ENCODE measurements at places on chromosomes 1 and 21. TPM values are rescaled to one million over a fixed set of nuclear protein-coding genes. Genes with fewer than 3 reads are reported as not detected.

- peaks cover 25% of the 10 kb centered on the region for H3K4me1 ChIP-seq
- H3K4me3 ChIP-seq: peak overlapping the region; percentile 49
- H3K36me3 ChIP-seq: no peaks in the 10 kb centered on the region
- H3K27me3 ChIP-seq: no peaks in the 10 kb centered on the region
- peak overlapping the region; percentile 63 for H3K27ac ChIP-seq
These were observed 489.7 kb downstream of the NPHP4 start for GRCh38 chr1:5502311-5503194.

GRCh38 chr1:116506132-116507004 is 64.5 kb downstream of the CD58 start:
- no peak for DNase-seq

DNA sequence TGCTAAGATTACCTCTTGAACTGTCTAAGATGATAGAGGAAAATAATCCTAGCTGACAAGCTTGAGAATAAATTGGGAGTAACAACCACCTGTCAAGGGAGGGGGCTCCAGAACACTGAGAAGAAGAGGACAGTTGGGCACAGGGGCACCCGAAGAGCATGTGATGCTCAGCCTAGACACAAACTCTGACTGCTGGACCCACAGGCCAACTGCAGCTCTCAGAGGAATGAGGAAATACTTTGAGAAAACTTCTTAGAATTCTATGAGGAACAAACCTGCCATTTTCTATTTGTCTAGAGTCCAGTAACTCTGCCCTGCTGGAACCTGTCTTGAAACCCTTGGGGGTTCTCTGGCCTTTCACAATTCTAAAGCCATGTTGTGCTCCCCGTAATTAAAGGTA is 124.1 kb upstream of the KCNK2 start:
- no peak for DNase-seq
- no peaks in the 10 kb centered on the region for H3K27me3 ChIP-seq
- H3K4me3 ChIP-seq: no peak overlapping the region
- H3K27ac ChIP-seq: no peak overlapping the region
- H3K4me1 ChIP-seq: no peaks in the 10 kb centered on the region

DNA sequence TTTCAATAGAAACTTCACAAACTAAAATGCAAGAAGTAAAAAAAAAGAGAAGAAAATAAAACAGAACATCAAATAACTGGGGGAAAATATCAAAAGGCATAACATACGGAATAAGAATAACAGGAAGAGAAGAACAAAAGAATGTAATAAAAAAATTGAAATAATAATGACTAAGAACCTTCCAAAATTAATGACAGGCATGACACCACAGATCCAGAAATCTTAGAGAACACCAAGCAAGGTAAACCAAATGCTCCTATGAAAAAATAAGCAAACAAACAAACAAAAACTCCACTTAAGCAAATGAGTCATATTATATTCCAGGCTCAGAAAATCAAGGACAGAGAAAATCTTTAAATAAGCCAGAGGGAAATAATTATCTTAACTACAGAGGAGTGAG is 8.7 kb downstream of the OR10J1 start:
- DNase-seq: no peak
- H3K36me3 ChIP-seq: no peaks in the 10 kb centered on the region
- H3K4me1 ChIP-seq: no peaks in the 10 kb centered on the region
- no peak overlapping the region for H3K4me3 ChIP-seq
- no peak overlapping the region for H3K27ac ChIP-seq

DNA sequence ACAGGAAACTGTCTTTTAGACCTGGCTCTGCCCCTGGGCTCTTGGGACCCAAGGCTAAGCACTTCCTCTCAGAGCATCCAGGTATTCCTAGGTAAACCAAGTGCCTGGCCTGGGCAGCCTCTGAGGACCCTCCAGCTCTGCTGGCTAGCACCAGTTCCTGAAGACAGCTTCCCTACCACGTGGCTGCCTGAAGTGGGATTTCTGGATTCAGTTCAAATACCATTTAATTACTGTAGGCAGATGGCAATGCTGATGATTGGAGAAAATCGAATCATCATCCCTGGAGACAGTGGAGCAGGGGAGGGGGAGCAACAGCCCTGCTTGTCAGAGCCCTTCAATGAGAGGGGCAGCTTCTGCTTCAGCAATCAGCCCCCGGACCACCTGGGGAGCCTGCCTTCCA is 11.9 kb downstream of the KIF21B start:
- H3K4me1 ChIP-seq: peaks cover 11% of the 10 kb centered on the region
- H3K36me3 ChIP-seq: no peaks in the 10 kb centered on the region
- no peak overlapping the region for H3K4me3 ChIP-seq
- no peak overlapping the region for H3K27ac ChIP-seq

DNA sequence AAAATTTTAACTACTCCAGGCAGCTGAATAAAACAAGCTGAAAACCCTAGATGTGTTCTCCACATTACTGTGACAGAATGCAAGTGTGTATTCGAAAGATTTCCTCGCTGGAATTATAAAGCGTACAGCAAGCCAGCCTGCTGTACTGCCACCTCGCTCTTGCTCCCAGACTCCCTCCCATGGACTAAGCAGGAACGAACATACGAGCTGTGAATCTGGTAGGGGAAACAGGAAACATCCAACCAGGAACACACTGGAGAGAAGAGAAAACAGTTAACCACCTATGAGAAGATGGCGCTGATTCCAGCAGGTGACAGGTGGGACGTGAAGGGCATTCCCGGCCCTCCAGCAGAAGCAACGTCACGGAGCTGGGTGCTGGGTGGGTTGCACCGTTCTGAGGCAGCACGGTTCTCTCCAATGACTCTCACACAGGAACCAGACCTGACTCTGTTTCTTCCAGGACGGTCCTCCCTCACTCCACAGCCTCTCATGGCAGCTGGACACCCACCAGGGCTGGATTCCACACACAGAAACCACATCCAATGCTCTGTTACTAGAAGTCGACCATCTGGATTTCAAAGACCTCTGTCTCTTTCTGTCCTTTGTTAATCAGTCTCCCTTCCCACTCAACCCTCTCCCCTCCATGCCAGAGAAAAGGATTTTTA is 219.2 kb downstream of the RERE start:
- H3K27me3 ChIP-seq: no peaks in the 10 kb centered on the region
- DNase-seq: no peak
- H3K4me3 ChIP-seq: peak overlapping the region; percentile 62

DNA sequence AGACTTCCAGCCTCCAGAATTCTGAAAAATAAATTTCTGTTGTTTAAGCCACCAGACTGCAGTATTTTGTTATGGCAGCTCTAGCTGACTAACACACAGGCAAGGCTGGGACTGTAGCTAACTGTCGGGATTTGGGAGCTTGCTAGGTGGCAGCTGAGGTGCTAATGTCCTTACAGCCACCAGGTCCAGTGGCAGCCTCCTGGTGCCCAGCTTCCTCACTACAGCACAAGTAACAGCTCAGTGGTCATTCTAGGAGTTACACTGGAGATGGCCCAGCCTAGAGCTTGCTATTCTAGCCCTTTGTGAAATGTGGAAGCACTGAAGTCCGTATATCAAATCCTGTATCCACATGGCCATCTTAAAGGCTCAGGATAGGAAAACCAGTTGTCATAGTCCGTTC is 4.3 kb upstream of the C1orf115 start:
- H3K27ac ChIP-seq: no peak overlapping the region
- no peaks in the 10 kb centered on the region for H3K27me3 ChIP-seq
- H3K36me3 ChIP-seq: no peaks in the 10 kb centered on the region

DNA sequence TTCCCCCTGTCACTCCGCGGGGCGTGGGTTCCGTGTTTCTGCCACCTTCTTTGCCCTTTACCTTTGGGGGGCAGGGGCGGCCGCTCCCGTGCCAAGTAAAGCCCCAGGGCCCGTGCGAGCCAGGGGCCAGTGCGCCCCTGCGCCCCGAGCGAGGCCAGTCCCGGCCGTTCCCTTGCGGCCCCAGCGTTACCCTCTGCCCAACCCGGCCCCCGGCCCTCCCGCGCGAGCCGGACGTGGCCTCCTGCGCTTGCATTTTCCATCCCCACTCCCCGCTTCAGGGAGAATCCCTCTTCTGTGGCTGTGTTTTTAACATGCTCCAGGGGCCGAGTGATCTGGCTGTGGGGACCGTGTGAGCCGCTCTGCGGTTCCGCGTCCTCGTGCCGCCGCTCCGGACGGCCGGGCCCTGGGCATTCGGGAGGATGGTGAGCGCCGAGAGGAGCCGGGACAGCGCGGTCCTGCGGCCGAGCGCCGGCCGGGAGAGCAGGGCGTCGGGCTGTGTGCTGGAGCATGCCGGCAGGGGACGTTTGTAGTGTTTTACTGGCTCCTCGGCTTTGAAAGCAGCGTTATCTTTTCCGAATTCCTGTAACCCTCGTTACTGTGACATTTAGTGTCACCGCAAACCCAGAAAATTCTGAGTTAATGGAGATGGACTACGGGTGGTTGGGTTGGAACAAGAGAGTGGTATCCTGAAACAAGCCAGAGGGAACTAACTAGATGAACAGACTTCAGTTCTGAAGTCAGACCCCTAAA is 1.0 kb downstream of the GALNT2 start:
- no peak for DNase-seq
- H3K4me1 ChIP-seq: peaks cover 55% of the 10 kb centered on the region
- no peaks in the 10 kb centered on the region for H3K27me3 ChIP-seq

- H3K4me3 ChIP-seq: no peak overlapping the region
- H3K36me3 ChIP-seq: no peaks in the 10 kb centered on the region
- no peaks in the 10 kb centered on the region for H3K27me3 ChIP-seq
- H3K27ac ChIP-seq: peak overlapping the region; percentile 43
- DNase-seq: no peak
- H3K4me1 ChIP-seq: peaks cover 64% of the 10 kb centered on the region
These were observed 219.7 kb downstream of the NFIA start for GRCh38 chr1:61301824-61302657.

GRCh38 chr1:108643492-108644335 is 17.2 kb downstream of the HENMT1 start:
- H3K36me3 ChIP-seq: no peaks in the 10 kb centered on the region
- no peak for DNase-seq
- H3K4me3 ChIP-seq: no peak overlapping the region

GRCh38 chr1:119340861-119341261 is 27.7 kb upstream of the HAO2 start:
- H3K4me1 ChIP-seq: no peaks in the 10 kb centered on the region
- H3K4me3 ChIP-seq: no peak overlapping the region
- DNase-seq: no peak
- H3K27me3 ChIP-seq: no peaks in the 10 kb centered on the region
- H3K27ac ChIP-seq: no peak overlapping the region

Gene WDR64
- not detected for total RNA-seq

Gene DMRTA2
- 0.28 TPM for total RNA-seq

Gene WNT2B
- total RNA-seq: 15.4 TPM

All from thoracic aorta (tissue), 2 donors.